AG09309 (cell line): ENCODE measurements at places on chromosomes 2 and 18.

DNA sequence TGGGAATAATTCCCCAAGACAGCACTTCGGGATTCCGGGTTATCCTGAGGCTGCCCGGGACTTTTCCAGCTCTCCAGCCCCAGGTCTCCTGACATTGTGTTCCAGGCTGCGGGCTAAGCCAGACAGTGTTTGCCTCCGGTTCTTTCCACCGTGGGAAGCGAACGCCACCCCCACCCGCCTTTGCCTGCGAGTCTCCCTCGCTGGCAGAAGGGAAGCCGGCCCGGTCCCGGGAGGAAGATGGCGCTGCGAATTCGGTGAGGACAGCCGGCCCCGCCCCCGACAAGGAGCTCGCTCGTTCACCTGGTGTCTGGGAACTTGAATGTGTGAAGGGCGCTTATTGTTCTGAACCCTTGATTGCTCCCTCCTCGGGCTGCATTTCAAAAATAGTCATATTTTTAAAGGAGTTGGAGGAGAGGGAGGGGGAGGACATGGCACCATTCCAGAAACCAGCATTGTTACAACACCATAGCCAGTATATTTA, 2.9 kb downstream of the LRATD1 start:
- DNase-seq, result no peak

DNA sequence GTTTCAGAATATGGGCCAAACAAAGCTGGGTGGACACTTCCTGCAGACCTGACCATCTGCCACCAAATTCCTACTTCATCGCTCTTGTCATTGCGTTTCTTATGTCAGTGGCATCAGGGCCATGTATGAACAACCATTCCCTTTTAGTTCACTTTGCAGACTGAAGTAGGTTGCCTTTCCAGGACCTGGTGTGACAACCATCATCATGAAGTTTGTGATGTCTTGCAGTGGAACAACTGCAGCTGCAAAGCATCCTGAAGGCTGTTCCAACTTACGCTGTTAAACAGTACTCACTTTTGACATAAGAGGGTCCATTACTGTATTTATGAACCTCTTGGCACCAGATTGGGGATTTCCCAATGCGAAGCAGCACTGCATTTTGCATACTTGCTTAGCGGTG, 511.6 kb downstream of the ARHGAP15 start:
- DNase-seq, result no peak

GRCh38 chr18:13221869-13222855, 3.6 kb downstream of the LDLRAD4 start:
- no peak for DNase-seq

- no peak for DNase-seq
Measured at GRCh38 chr2:38254796-38255195, 122.3 kb downstream of the ATL2 start.

GRCh38 chr2:147428120-147428747, 416.6 kb upstream of the ACVR2A start:
- DNase-seq, result no peak

DNA sequence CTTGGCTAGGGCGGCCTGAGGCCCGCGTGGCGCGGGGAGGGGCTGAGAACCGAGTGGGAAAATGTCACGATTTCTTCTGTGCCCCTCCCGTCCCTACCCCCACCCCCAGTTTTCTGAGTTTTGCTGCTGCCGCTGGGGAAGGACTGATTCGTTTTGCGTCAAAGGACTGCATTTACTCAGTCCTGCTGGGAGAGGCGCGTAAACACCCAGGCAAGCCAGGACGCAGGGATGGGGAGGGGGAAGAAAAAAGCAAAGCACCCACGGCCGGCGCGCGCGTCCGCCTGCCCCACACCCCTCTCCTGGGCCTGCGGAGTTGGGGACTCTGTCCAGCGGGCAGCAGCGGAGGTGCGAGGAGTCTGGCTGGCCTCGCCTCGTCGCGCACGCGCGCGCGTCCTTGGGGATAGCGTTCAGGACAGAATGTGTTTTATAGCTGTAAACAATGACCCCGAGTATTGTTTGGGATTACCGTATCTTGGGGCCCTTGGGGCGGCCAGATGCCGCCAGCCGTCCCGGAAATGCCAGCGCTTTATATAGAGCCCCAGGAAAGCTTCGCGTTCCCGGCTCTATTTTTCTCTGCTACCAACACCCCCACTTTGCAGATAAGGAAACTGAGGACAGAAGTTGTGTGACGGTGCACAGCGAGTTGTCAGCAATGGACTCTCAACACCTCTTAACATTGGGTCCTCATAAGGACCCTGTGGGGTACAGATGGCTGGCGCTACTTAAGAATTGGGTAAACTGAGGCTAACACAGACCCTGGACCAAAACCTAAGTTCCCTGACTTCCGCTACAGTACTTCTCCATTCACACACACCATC, 1.7 kb upstream of the FOSL2 start:
- DNase-seq, result no peak

DNA sequence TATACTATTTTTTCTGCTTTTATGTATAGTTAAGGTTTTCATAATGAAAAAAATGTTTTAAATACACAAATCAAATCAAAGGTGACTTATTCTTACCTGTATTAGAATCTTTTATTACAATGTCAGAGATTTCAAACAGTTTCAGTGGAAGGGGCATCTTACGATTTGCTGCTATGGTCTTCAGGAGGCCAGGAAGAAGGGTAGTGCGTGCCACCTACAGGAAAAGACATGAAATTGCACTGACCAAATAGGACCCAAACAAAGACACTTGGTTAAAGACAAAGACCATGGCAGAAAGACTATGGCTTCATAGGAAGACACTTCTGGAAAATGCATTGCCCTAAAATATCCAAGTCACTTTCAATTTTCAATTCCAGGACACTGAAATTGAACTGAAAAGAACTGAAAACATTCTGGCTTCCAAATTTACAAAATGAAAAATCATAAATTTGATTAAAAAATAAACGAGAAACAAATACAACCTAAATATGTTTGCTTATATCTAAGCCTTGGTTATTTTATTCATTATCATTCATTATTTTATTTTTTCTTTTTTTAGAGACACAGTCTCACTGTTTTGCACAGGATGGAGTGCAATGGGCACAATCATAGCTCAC, 42.1 kb downstream of the FARSB start:
- no peak for DNase-seq

DNA sequence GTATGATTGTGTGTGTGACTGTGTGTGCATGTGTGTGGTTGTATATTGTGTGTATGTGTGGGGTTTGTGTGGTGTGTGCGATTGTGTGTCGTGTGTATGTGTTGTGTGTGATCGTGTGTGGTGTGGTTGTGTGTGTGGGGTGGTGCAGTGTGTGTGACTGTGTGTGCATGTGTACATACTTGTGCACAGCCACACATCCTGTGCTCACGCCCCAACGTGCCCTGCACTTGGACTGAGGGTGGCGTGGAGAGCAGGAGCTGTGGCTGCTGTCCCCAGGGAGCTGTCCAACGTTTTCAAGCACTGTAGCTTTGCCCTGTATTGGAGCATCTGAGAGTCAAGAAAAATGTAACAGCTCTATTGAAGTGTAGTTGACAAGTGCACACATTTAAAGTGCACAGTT, 243.2 kb upstream of the HDAC4 start:
- no peak for DNase-seq
